ENCODE measurements at places on chromosomes 12 and 14.

DNA sequence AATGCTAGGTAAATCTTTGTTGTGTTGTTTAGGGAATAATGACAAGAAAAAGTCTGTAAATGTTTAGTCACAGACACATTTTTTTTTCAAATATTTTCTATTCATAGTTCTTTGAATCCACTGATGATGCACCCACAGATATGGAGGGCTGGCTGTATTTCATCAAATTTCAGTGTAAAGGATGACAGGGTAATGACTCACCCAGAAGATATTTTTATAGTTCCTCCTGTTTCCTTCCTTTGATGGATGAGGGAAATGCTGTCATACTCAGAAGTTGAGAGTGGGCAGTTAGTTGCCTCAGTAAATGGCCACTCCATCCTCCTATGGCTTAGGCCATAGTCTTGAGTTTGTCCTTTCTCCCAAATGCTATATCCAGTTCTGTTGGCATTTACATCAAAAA, 76.9 kb upstream of the REP15 start:
- DNase-seq: no peak

GRCh38 chr12:108033090-108033489, 96.0 kb upstream of the WSCD2 start:
- no peak for DNase-seq

GRCh38 chr12:106118-106591, 39.6 kb downstream of the IQSEC3 start:
- no peak for DNase-seq

- DNase-seq: no peak
Measured at GRCh38 chr12:131568336-131568735, 142.6 kb upstream of the SFSWAP start.

GRCh38 chr12:3445119-3445978, 45.7 kb upstream of the PRMT8 start:
- no peak for DNase-seq

DNA sequence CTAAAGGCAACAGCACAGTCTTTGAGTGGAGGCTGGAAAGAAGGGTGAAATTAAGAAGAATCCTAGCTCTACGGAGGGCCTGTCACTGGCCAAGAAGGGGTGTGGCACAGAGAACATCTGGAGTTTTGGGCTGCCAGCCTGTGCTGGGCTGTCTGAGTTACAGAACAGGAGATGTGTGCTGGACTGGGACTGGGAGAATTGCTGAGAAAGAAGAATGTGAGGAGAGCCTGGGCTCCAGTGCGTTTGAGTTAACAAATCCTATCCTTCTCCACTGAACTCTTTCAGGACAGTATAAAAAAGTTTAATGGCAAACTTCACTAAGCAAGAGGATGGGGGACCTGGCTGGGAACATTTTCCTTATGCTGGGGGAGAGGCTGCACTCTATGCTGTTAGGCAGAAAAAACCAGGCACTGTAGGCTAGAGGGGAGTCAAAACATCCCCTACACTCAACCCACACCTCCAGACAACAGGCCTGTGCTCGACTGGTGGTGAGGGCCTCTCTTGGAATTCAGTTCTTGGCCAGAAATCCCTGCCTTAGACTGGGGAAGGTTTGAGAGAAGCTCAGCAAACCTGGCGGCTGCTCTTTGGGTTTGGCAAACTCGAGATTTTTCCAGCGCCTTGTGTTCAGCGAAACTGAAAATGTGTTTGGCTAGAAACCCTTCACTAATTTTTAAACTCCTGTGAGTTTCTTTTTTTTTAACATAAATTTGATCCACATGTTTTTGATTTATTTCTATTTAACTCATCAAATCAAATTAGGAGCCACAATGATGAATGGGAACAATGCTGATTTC, 217.3 kb downstream of the MON2 start:
- peak; percentile 97 for DNase-seq

- no peak for DNase-seq
Measured at GRCh38 chr12:131684015-131684725, 26.7 kb upstream of the SFSWAP start.
